ENCODE measurements at places on chromosomes 7 and 10. TPM values are rescaled to one million over a fixed set of nuclear protein-coding genes. Genes with fewer than 3 reads are reported as not detected.

- no peaks in the 10 kb centered on the region for H3K36me3 ChIP-seq
- H3K4me3 ChIP-seq = no peak overlapping the region
- H3K27ac ChIP-seq = no peak overlapping the region
- H3K4me1 ChIP-seq = no peaks in the 10 kb centered on the region
- DNase-seq = no peak
Measured at GRCh38 chr7:47786557-47787248, 161.6 kb downstream of the PKD1L1 start.

The CALML5 gene
- not detected for total RNA-seq

The FANK1 gene
- total RNA-seq = not detected

DNA sequence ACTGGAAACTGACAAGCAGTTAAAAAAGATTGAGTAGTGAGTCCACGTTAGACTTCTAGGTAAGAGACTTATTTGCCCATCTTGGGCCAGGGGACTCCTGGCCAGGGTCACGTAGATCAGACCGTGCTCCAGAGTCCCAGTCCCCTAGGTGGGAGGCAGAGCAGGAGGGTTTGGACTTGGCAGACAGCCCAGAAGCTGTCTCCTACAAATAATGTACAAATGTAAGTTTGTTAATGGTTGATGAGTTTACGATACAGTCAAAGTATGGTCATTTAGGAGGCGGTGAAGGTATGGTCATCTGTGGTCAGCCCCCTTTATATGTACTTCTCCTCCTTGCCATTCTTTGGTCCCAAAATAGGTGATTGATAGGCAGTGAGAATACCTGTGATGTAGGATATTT lies 28.2 kb downstream of the INPP5F start:
- no peak overlapping the region for H3K4me3 ChIP-seq
- DNase-seq = no peak
- no peaks in the 10 kb centered on the region for H3K27me3 ChIP-seq
- H3K4me1 ChIP-seq = no peaks in the 10 kb centered on the region
- H3K36me3 ChIP-seq = no peaks in the 10 kb centered on the region
- no peak overlapping the region for H3K27ac ChIP-seq

The MMRN2 gene
- not detected for total RNA-seq

GRCh38 chr10:118017850-118018249 lies 28.9 kb downstream of the RAB11FIP2 start:
- peaks cover 10% of the 10 kb centered on the region for H3K36me3 ChIP-seq
- no peak for DNase-seq
- no peak overlapping the region for H3K4me3 ChIP-seq

GRCh38 chr7:46080595-46081159 lies 159.6 kb upstream of the IGFBP3 start:
- no peaks in the 10 kb centered on the region for H3K36me3 ChIP-seq
- H3K4me1 ChIP-seq = no peaks in the 10 kb centered on the region
- H3K27ac ChIP-seq = no peak overlapping the region
- H3K27me3 ChIP-seq = no peaks in the 10 kb centered on the region
- no peak overlapping the region for H3K4me3 ChIP-seq

GRCh38 chr7:77413128-77413527 lies 3.0 kb downstream of the GSAP start:
- H3K27ac ChIP-seq = peak overlapping the region; percentile 96
- peaks cover 33% of the 10 kb centered on the region for H3K4me1 ChIP-seq
- no peaks in the 10 kb centered on the region for H3K36me3 ChIP-seq
- no peak overlapping the region for H3K4me3 ChIP-seq
- no peaks in the 10 kb centered on the region for H3K27me3 ChIP-seq

The AKR1C8 gene
- total RNA-seq = 4.1 TPM
